Activated CD4-positive, alpha-beta T cell treated with anti-CD3 and anti-CD28 coated beads, Interleukin-2, Interleukin-6, amounts not matched to agents 100 ng/mL and 50 ng/mL, durations not matched to agents 16 hours and 8 hours (primary cell): ENCODE measurements at places on chromosomes 11 and 22.
A peak's percentile ranks its signal among the peaks of the same experiment; 100 is the strongest.

- no peak for DNase-seq
Observed at GRCh38 chr22:29083933-29084591, 11.2 kb downstream of the KREMEN1 start.

GRCh38 chr11:45556851-45557707, 108.3 kb downstream of the CHST1 start:
- no peak for DNase-seq

- DNase-seq, result no peak
Observed at GRCh38 chr11:47375020-47375419, 3.3 kb downstream of the SPI1 start.

GRCh38 chr22:20979940-20980453, 2.1 kb upstream of the LZTR1 start:
- no peak for DNase-seq

- no peak for DNase-seq
Observed at GRCh38 chr11:110371084-110371483, 58.7 kb upstream of the FDX1 start.

- DNase-seq, result no peak
Observed at GRCh38 chr11:102900346-102900745, 25.6 kb upstream of the MMP12 start.

DNA sequence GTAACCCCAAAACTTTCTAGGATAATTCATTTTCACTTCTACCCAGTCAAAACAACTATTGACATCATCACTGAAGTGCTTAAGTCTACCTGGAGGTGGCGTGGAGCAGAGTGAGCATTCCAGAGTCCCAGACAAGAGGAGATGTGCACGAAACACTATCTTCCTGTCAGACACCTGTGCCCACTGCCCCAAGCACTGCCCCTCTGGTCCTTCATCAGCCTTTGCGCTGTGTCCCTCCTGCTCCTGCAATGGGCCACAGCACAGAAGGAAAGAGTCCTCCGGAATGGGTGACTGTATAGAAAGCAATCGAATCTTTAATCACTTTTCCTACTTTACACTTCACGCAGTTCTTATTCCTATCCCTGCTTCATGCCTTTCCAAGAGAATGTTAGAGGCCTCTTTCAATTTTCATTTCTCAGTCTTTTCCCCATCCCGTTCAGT, 512 bp upstream of the GRIA4 start:
- DNase-seq, result peak; percentile 26

GRCh38 chr11:110786226-110786902, 74.1 kb upstream of the ARHGAP20 start:
- DNase-seq, result no peak

DNA sequence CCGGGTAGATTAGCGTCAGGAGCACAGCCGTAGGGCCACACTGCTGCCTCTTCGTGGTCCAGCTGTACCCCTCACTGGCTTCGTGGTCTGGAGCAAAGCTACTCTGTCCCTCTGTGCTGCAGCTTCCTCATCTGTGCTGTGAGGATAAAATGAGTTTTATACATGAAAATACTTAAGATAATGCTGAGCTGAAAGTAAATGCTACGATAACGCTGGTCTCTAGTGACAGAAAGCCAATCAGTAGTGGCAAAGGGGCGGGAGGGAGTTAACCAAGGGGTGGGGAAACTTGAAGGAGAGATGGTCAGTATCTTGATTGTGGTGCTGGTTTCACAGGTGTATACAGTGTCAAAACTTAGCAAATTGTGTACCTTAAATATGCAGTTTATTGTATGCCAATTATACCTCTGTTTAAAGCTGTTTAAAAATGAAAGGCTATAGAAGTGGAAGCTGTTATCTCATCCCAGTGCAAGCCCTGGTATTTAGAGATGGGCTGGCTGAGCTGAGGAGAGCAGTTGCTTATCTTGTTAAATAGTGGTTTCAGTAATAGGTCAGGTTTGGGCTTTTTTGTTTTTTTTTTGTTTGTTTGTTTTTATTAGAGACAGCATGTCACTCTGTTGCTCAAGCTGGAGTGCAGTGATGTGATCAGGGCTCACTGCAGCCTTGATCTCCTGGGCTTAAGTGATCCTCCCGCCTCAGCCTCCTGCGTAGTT, 36.7 kb downstream of the ACO2 start:
- no peak for DNase-seq

DNA sequence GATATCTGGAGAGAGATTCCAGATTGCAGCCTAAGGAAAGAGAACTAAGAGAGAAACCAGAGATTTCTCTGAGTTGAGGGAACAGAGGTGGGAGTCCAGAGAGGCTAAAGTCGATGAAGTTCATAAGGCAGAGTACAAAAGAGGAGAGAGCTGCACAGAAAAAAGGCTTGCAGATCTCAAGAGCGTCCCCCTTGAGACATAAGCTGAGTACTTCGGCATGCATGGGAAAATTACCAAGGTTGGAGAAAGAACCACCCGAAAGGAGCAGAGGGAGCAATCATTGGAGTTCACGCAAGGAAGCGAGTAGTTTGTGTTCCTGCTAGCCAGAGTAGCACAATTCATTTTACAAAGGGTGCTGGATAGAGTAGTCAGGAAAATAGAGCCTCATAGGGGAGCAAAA, 293.5 kb downstream of the TMEM135 start:
- no peak for DNase-seq

- peak; percentile 30 for DNase-seq
Observed at GRCh38 chr11:108854346-108854745, 189.5 kb downstream of the DDX10 start.

GRCh38 chr11:132256528-132257279, 886.3 kb downstream of the NTM start:
- no peak for DNase-seq

- DNase-seq, result no peak
Observed at GRCh38 chr22:32375678-32376450, 18.2 kb downstream of the RFPL3 start.

DNA sequence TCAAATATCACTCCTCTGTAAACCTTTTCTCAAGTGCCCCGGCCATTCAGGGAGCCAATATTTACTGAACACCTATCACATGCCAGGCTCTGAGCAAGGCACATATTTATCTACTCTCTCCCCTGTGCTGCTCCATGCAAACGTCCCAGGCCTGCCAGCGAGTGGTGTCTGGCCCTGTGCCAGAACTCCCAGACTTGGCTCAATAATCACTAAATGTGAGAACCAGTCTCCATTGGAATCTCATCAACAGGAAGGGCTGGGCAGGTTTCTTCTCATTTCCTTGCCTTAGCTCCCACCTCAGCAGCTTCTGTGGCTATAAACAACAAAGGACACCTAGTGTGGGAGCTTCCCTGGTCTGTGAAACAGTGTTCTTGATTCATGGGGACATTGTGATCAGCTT, 21.7 kb downstream of the RASSF10 start:
- no peak for DNase-seq

DNA sequence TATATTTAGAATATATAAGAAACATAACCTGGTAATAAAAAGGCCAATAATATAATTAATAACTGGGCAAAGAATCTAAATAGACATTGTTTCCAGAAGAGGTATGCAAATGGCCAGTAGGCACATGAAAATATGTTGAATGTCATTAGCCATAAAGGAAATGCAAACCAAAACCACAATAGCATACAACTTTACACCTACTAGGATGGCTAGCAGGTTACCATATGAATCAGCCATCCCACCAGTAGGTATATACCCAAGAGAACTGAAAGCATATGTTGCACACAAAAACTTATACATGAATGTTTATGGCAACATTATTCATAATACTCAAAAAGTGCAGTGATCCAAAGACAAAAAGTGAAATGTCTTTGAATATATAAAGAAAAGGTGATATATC, 2.7 kb upstream of the OR2D2 start:
- peak; percentile 29 for DNase-seq

- DNase-seq, result no peak
Observed at GRCh38 chr11:94782446-94782845, 14.3 kb downstream of the AMOTL1 start.

GRCh38 chr11:117859488-117860112, 16.9 kb downstream of the FXYD6 start:
- no peak for DNase-seq

GRCh38 chr11:131217313-131218310, 152.8 kb upstream of the NTM start:
- no peak for DNase-seq

DNA sequence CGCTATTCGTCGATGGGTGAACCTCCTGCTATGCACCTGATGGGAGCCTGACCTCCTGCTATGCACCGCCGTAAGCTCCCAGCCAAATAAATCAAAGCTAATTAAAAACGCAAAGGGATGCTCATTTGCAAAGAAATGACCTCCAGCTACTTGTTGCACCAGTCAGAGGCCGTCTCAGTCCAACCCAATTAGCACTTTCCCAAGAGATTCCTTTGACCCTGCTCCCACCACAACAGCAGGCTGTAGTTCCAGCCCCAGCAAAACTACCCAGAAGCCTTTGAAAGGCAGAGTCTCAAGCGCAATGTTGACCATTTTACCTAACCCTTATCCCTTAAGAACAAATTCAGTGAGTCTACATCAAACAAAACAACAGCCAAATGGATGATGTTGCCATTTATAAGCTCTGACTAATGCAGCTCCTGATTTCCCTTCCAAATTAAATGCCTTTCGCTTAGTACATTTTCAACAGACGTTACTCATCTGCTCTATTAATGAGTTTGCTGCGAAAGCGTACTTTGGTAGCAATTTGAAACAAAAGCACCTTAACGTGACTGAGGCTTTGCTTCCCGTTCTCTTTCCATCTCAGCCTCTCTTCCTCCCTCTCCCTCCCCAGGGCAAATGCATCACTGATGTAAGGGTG, 17.2 kb upstream of the BSX start:
- DNase-seq, result no peak

DNA sequence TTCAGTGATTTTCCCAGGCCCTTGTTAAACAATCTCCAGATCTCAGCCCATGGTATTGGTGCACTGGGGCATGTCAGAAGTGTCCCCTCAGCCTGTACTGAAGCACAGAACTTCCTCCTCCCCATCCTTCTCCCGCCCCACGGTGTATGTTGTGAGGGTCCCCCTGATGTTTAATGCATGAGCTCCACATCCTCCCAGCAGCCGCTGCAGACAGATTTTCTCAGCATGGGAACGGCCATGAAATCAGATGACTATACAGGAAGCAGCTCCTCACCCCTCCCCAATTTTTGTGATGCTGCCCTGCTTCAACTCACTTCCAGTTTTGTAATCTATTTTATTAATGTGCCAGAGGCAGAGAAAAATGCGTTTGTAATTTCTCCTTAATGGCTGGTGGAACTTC, 406.0 kb downstream of the MIAT start:
- DNase-seq, result no peak

DNA sequence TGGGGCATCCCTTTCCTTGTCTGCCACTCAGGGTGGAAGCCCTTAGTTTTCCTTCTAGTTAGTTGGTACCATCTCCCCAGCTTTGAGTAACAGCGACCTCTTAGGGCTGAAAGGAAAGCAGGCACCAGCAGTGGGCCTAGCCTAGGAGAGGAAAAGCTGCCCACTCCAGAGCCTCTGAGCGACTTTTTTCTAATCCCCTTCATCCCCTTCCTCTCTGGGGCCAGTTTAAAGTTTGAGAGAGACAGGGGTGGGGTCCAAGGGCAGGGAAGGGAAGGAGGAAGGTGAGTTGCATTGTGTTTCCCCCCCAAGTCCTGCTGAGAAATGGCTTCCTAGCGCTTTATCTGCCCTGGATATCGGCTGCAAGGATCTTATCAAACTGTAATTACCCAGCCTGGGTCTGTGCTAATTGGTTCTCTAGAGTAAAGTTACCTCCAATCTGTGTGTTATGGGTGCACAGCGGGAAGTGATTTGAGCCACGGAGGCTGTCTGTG, 573.9 kb upstream of the CADM1 start:
- DNase-seq, result peak; percentile 1

GRCh38 chr11:120717042-120717441, 205.5 kb downstream of the GRIK4 start:
- DNase-seq, result no peak

DNA sequence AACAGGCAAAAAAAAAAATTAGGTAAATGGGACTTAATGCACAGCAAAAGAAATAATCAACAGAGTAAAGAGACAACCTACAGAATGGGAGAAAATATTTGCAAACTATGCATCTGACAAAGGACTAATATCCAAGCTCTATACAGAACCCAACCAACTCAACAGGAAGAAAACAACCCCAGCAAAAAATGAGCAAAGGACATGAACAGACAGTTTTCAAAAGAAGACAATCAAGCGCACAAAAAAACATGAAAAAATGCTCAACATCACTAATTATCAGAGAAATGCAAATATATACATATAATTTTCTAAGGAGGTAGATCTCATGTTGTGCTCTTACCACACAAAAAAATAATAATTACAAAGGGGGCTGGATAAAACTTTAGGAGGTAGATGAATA, 36.5 kb upstream of the USP47 start:
- DNase-seq, result no peak

DNA sequence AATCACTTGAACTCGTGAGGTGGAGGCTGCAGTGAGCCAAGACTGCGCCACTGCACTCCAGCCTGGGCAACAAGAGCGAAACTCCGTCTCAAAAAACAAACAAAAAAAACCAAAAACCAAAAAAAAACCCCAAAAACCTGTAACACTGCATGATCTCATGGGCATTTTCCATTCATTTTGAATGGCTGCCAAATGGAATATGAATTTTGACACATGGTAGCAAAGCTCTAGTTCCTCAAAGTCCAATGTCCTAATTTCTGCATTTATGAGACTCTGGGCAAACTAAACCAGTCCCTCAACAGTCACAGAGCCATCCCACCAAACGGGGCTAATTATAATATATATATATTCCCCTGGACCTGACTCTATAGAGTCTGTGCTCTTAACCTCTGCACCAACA, 61.8 kb downstream of the SGSM3 start:
- no peak for DNase-seq

DNA sequence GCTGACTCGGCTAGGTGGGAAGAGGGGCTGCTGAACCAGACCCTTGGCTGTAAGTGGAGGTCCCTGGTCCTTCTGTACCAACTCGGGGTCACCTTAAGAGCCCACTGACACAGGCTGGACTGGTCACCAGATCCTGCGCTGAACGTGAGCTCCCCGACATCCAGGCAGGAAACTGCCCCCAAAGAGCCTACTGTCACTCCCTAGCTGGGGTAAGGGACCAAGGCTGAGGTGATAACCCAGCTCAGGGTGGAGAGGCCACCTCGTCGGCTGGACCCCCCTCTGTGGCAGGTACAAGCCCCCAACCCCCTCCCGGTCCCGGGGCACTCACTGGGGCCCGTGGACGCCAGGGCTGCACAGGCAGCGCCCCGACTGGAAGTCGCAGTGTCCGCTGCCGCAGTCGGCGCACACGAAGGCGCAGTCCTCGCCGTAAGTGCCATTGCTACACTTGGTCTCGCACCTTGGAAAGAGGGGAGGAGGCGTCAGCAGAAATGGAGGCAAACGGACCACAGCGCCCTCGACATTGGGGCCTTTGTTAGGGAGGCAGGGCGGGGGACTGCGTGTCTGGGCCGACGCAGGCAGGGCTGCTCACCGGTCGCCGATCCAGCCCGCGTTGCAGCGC, 7.4 kb downstream of the SCARF2 start:
- DNase-seq, result peak; percentile 19

- no peak for DNase-seq
Observed at GRCh38 chr11:59195586-59195985, 17.1 kb downstream of the MPEG1 start.

GRCh38 chr22:18083406-18083805, 5.6 kb downstream of the PEX26 start:
- DNase-seq, result no peak
